ENCODE measurements at places on chromosomes 6 and 20.

GRCh38 chr6:28838289-28838633 lies 85.5 kb downstream of the TRIM27 start:
- DNase-seq = peak; percentile 73

DNA sequence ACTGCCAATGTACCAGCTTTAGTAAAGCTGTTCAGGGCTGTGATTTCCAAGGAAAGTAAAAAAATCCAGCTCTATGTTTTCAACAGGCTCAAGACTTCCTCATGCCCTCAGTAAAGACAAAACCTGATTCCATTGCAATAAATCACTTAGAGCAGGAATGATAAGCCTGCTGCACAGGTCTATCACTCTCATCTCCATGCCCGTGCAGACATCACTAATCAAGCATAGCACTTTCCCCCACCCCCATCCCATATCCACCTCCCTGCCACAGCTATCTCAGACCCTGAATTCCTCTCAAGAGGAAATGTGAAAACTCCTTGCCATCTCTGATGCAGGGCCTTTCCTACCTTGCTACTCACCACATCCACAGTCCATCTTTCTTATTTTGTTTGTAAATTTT lies 554.9 kb downstream of the MAFB start:
- no peak for DNase-seq

DNA sequence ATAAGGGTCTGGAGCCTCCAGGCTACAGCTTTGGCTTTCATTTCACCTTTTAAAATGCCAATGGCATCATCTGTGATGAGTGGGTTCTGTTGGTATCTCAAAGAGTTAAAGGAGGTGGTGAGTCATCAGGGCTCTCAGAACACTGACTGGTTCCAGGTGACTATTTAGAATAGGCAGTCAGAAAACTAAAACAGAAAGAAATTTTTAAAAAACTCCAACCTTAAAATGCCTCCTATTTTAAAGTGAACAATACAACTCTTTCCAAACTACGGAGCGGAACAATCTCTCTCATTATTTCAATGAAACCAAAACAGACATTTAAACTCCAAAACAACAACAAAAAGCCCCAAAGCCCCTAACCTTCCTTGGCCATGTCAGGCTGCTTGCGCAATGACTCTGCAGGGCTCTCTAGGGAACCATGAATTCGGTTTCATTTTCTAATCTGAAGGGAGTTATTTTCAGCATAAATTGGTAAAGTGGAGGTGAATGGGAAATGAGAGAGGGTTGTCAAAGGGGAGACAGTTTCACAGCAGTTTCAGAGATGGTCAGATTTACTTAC lies 194.9 kb downstream of the KIF6 start:
- DNase-seq = no peak

DNA sequence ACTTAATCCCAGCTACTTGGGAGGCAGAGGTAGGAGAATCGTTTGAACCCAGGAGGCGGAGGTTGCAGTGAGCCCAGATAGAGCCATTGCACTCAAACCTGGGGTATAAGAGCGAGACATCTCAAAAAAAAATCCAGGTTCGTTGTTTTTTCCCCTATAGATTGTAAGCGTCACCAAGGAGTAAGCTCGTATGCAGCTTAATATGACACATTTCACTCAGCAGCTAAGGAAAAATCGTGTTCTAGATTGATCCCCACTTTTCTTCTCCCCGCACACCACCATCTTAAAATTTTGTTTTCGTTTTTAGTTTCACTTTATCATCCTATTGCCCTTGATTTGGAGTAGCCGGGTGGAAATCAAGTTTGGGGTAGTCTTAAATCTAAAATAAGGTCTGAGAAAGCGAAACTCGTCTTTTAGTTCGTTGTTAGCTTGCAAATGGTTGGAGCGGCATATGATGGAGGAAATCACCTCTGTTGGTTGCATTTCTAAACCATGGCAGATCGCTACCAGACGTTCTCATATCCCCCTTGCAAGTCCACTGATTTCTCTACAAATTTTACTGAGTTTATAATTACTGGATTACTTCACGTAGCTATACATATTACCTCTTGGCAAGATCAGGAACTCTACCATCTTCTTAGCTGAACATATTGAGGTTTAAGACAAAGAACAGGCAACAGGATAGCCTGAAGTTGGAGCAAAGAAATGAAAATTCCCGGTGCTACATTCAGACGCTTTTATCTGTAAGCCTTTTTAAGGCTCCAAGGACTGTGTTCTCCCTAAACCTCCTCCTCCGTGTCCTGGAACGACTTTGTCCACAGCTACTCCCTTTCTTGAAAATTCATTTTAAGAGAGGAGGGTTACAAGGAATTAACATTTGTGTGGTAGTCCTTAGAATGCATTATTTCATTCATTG lies 91.1 kb upstream of the BTN3A2 start:
- DNase-seq = no peak

GRCh38 chr6:43600595-43600994 lies 24.6 kb downstream of the POLH start:
- no peak for DNase-seq

- DNase-seq = no peak
Measured at GRCh38 chr6:155315516-155315871, 1.2 kb upstream of the TFB1M start.
